HT1080 (cell line): ENCODE measurements at places on chromosomes 3 and 15. TPM values are rescaled to one million over a fixed set of nuclear protein-coding genes. Genes with fewer than 3 reads are reported as not detected.

HGD gene
- not detected in 2 replicates for total RNA-seq

GABRG3 gene
- total RNA-seq, result 0.13 and 0.56 TPM in 2 replicates

CA12 gene
- total RNA-seq, result 13.9 and 15.0 TPM in 2 replicates

CFAP100 gene
- not detected in 2 replicates for total RNA-seq

TMEM212 gene
- total RNA-seq, result not detected in 2 replicates

GNAT1 gene
- total RNA-seq, result not detected in 2 replicates

TRANK1 gene
- 0.97 and 1.4 TPM in 2 replicates for total RNA-seq

C3orf70 gene
- 1.7 and 2.6 TPM in 2 replicates for total RNA-seq

CADPS gene
- total RNA-seq, result 0.03 and 0.18 TPM in 2 replicates

FOXB1 gene
- total RNA-seq, result not detected in 2 replicates

VPS18 gene
- 36.4 and 36.8 TPM in 2 replicates for total RNA-seq

FAM131A gene
- 61.8 and 71.7 TPM in 2 replicates for total RNA-seq

RTP4 gene
- 0.26 and 0.60 TPM in 2 replicates for total RNA-seq
